ENCODE measurements at places on chromosomes 6 and 20.
A peak's percentile ranks its signal among the peaks of the same experiment; 100 is the strongest.

DNA sequence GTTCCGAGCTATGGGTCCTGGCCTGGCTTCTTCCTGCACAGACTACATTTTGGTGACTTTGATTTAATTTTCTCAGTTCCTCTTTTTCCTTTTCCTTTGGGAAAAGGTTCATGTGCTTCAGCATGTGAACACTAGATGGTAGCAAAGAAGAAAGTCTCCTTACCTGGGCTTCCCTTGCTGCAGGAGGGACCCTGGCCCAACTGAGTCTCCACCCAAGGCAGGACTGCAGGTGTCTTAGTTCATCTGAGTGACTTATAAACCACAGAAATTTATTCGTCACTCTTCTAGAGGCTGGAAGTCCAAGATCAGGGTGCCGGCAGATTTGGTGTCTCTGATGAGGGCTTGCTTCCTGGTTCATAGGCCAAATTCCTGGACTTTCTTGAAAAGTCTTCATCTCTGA is 163.2 kb downstream of the SYCP2 start:
- peak; percentile 52 for DNase-seq

GRCh38 chr6:134624781-134625180 is 306.9 kb upstream of the SGK1 start:
- DNase-seq = no peak

DNA sequence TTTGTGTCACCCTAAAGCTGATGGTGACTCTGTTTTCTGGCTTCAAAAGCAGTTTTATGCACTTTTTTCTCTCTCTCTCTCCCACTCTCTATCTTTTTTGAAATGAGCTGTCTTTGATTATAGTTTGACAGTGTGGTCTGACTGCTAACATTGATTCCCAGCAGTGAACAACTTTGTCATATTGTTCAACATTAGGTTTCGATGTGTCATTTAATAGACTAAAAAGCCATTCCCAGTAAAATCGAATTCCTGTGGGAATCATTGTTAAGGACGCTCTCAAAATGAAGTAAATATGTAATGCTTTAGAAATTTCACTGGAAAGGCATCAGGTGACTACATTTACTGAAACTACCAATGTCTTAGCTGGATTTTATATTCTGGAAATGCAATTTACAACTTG is 69.9 kb upstream of the FLRT3 start:
- no peak for DNase-seq

- no peak for DNase-seq
Observed at GRCh38 chr20:5670036-5670536, 80.1 kb upstream of the SHLD1 start.

GRCh38 chr6:156306531-156306930 is 470.6 kb upstream of the ARID1B start:
- DNase-seq = no peak

DNA sequence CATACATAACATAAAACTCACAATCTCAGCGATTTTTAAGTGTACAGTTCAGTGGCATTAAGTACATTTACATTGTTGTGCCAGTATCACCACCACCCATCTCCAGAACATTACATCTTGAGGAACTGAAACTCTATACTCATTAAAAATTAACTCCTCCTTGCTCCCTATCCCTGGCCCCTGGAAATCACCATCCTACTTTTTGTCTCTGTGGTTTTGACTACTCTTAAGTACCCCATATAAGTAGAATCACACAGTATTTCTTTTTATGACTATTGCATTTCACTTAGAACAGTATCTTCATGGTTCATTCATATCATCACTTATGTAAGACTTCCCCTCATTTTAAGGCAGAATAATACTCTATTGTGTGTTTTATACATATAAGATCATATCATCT is 1108.1 kb downstream of the GRIK2 start:
- no peak for DNase-seq

Data from HT-29 (cell line).